A549 treated with dexamethasone at 1 μM for 4 hours (cell line): ENCODE measurements at places on chromosomes 6 and 20. TPM values are rescaled to one million over a fixed set of nuclear protein-coding genes. Genes with fewer than 3 reads are reported as not detected.

The NRSN1 gene
- total RNA-seq: not detected in 5 replicates

The WTAP gene
- total RNA-seq: 70.0 to 76.1 TPM (median 73.9 TPM) in 5 replicates

The TPBG gene
- total RNA-seq: 30.0 to 36.1 TPM (median 35.1 TPM) in 5 replicates

The BPIFA1 gene
- total RNA-seq: not detected in 5 replicates

The CYP39A1 gene
- 0.06 TPM in 1 of 5 replicates, not detected in the others for total RNA-seq

The RBBP9 gene
- 10.6 to 15.9 TPM (median 15.0 TPM) in 5 replicates for total RNA-seq

The IP6K3 gene
- 1.7 to 2.4 TPM (median 2.0 TPM) in 5 replicates for total RNA-seq

The SLC35F1 gene
- total RNA-seq: 0.02 TPM in 2 of 5 replicates, not detected in the others

The TM9SF4 gene
- total RNA-seq: 30.5 to 41.7 TPM (median 40.4 TPM) in 5 replicates

The SALL4 gene
- total RNA-seq: 0.68 to 1.6 TPM (median 1.3 TPM) in 5 replicates

The TRIM31 gene
- 0.69 to 0.76 TPM (median 0.70 TPM) in 5 replicates for total RNA-seq

The SIRPD gene
- not detected in 5 replicates for total RNA-seq

The NRN1 gene
- total RNA-seq: 0.61 to 0.95 TPM (median 0.75 TPM) in 5 replicates

The GINS1 gene
- 32.1 to 43.3 TPM (median 38.1 TPM) in 5 replicates for total RNA-seq

The CALHM6 gene
- total RNA-seq: 0.21 TPM in 1 of 5 replicates, not detected in the others

The DSTN gene
- total RNA-seq: 652 to 807 TPM (median 677 TPM) in 5 replicates

The TGM2 gene
- total RNA-seq: 402 to 631 TPM (median 528 TPM) in 5 replicates

The CD109 gene
- 45.8 to 84.9 TPM (median 72.8 TPM) in 5 replicates for total RNA-seq

The BMP7 gene
- 0.29 to 0.88 TPM (median 0.61 TPM) in 5 replicates for total RNA-seq

The MOG gene
- total RNA-seq: not detected in 5 replicates

The MUC21 gene
- 0.02 TPM in 1 of 5 replicates, not detected in the others for total RNA-seq

The HLA-DRA gene
- total RNA-seq: not detected in 5 replicates

The SLX4IP gene
- total RNA-seq: 2.1 to 3.8 TPM (median 3.1 TPM) in 5 replicates

The FNDC1 gene
- total RNA-seq: 0.08 to 0.14 TPM (median 0.11 TPM) in 5 replicates

The FKBP1C gene
- total RNA-seq: 2.1 to 2.6 TPM (median 2.3 TPM) in 5 replicates
